ENCODE measurements at places on chromosomes 3 and 15. TPM values are rescaled to one million over a fixed set of nuclear protein-coding genes. Genes with fewer than 3 reads are reported as not detected.

GRCh38 chr15:35987056-35987455, 441.1 kb upstream of the DPH6 start:
- no peak for DNase-seq

DNA sequence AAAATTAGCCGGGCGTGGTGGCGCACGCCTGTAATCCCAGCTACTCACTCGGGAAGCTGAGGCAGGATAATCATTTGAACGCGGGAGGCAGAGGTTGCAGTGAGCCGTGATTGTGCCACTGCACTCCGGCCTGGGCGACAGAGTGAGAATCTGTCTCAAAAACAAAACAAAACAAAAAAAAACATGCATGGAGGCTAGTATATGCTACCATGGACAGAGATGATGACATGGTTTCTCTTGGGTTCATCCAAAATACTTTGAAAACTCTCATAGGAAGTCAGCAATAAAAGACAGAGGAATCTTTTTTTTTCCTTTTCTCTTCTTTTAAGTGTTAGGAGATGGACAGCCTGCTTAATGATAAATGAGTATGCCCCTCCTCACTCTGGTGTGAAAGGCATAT, 137.7 kb upstream of the MB21D2 start:
- no peak for DNase-seq

UBAP1L gene
- 1.6 TPM for total RNA-seq

DNA sequence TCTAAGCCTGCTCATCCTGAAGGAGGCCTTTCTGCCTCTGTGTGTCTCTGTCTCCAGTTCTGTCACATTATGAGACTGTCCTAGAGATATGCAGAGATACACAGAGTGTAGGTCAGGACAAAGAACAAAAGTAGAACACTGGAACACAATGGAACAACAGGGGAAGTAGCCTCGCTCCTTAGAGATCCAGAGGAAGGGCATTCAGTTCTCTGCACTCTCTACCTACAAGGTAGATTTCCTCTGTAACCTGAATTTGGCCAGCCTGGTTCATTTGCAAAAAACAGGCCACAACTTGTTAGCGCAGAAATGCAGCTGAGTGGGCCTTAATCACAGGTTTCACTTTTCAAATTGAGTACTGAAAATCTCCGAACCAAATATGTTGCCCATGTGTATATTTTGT, 19.4 kb downstream of the NEK10 start:
- no peak for DNase-seq

GRCh38 chr3:120357807-120358206, 8.7 kb upstream of the LRRC58 start:
- no peak for DNase-seq
